Stimulated activated naive B cell treated with anti-CD40 and anti-IgM and Interleukin-4, amounts not matched to agents 10 μg/mL and 1 μg/mL and 100 μg/mL, for 72 hours (primary cell): ENCODE measurements at places on chromosomes 3 and 15.

GRCh38 chr15:44289259-44289790 is 806 bp downstream of the GOLM2 start:
- DNase-seq, result no peak

DNA sequence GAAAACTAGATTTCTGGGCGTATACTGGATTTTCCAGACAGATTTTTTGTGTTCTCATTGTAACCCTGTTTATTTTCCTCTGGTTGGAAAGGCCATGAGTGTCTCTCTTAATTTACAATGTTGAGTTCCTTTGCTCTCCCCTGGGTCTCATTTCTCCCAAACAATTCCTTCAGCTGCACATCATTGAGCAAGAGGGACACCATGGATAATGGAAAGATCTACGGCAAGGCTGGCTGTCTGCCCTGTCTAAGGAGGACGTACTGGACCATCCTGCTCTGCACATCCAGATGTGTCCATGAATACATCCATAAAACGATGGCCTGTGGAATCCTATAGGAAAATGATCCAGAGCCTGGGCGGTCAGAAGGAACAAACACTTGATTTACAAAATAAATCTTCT is 258.1 kb upstream of the MCTP2 start:
- DNase-seq, result no peak

DNA sequence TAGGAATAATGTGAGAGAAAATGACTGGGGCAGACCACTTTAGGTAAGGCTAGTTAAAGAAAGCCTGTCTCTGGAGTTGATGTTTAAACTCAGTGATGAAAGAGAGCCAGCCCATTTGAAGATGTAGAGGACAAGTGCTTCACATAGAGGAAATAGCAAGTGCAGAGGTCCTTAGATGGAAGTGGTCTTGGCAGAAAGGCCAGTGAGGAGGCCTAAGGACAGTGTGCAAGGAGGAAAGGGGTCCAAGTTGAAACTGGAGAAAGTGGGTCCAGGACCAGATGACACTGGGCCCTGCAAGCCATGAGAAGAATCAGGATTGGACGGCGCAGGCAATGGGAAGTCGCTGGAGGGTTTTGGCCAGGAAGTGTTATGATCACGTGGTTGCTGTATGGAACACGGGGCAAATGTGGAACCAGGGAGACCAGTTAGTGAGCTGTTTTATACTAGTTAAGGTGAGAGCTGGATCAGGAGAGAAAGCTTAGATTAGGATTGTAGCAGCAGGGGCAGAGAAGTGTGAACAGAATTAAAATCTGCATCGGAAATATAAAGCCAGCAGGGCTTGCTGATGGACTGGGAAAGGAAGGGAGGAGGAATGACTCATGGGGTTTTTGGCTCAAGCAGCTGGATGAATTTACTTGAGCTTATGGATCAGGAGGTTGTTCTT is 48.0 kb upstream of the SCAANT1 start:
- DNase-seq, result no peak

GRCh38 chr15:70253461-70254156 is 155.9 kb upstream of the TLE3 start:
- DNase-seq, result no peak

DNA sequence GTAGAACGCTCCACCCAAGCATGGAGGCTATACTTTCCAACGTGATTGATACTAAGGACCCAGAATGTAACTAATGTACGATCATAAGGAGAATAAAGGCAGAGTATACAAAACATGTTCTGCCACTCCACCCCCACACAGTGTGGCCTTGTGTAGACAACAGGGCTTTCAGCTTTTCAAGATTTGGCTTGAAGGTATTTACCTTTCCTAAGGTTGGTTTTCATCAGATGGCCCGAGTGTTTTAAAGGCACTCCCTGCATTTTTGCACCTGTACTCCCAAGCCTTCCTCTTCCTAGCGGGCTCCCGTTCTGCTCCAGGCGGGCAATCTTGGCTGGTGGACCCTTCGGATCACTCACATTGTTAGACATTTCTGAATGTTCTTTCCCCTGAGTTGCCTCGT is 4.6 kb downstream of the SATB1 start:
- no peak for DNase-seq

GRCh38 chr15:56798639-56799038 is 65.3 kb upstream of the ZNF280D start:
- DNase-seq, result peak; percentile 12

GRCh38 chr15:63473007-63473748 is 31.2 kb upstream of the USP3 start:
- DNase-seq, result peak; percentile 55

DNA sequence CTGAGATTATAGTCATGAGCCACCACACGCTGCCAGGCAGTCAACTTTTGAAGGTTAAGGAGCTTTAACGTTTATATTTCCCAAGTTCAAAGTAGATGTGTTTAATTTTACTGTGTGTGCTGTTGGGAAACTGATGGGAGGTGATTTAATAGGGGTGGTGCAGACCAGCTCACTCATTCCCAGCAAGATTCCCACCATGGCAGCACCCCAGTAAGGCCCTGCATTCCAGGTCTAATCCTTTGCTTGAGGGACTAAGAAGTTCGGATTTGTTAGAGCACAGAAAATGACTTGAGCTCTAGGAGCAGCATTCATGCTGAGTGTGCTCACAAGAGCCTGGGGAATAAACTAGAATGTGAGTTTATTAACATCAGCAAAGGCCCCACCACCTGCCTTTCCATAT is 25.2 kb downstream of the TSEN2 start:
- DNase-seq, result no peak
